ENCODE measurements at places on chromosomes 5 and 9.

GRCh38 chr5:166772770-166773169 lies 1518.7 kb upstream of the WWC1 start:
- no peak for DNase-seq

DNA sequence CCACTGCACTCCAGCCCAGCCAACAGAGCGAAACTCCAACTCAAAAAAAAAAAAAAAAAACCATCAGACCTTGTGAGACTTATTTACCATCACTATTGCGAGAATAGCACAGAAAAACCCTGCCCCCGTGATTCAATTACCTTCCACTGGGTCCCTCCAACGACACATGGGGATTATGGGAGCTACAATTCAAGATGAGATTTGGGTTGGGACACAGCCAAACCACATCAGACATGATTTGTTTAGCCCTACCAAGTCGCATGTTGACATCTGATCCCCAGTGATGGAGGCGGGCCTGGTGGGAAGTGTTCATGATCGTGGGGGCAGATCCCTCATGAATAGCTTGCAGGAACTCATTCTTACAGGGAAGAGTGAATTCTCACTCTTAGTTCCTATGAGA lies 26.6 kb downstream of the MYO10 start:
- DNase-seq = no peak

GRCh38 chr9:94692601-94693000 lies 33.9 kb upstream of the AOPEP start:
- peak; percentile 34 for DNase-seq

DNA sequence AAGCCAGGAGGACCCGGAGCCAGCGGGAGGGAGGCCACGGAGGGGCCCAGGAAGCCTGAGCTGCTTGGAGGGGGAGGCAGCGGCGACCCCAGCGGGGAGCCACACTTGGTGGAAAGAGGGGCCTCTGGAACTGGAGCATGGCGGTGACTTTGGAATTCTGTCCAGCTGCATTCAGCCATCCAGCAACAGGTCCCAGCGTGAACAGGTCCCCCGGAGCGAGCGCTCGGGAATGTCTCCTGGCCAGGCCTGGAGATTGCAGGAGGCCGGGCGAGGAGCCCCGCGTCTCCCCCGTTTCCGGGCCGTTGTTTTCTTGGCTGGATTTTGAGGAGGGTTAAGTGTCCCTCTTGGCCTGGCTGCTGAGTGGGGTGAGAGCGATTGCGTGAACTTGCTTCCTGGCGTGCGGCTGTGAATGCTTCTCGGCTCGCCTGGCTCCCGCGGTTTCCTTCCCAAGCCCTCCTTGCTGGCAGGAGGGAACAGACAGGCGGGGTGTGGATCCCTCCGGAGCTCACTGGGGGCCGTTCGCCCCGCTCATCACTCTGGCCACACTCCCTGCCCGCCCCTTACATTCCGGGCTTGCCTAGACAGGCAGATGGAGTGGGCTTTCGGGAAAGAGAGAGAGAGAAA lies 125.3 kb upstream of the IRX4 start:
- no peak for DNase-seq

- DNase-seq = no peak
These were observed 56.3 kb upstream of the DIRAS2 start for GRCh38 chr9:90698871-90699440.

DNA sequence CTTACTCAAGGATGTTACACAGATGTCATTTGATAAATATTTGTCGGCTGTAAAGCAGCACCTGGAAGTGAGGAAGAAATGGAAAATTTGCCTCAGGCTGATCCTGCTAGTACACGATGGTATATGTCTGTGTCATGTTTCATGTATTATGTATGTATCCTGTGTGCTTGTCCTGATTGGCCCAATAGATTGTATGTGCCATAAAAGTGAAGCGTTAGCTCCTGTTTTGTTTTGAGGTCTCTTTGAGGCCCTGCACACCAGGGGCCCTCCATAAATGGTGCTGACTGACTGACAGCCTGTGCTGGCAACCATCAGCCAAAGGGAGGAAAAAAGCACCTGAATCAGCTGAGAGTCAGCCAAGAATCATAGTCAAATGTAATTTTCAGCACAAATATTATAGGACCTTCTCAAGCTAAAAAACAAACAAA lies 11.8 kb upstream of the LNPEP start:
- DNase-seq = no peak

GRCh38 chr9:136023410-136024225 lies 62.4 kb upstream of the UBAC1 start:
- DNase-seq = no peak
